Astrocyte (in vitro differentiated cells and primary cell): ENCODE measurements at places on chromosomes 13 and 19.

- no peaks in the 10 kb centered on the region for H3K4me1 ChIP-seq
- DNase-seq = no peak
- no peaks in the 10 kb centered on the region for H3K27me3 ChIP-seq
- no peaks in the 10 kb centered on the region for H3K36me3 ChIP-seq
These were observed 12.3 kb downstream of the LRP3 start for GRCh38 chr19:33206261-33207039.

- peak overlapping the region; percentile 67 for H3K4me3 ChIP-seq
- peaks cover 34% of the 10 kb centered on the region for H3K4me1 ChIP-seq
- no peaks in the 10 kb centered on the region for H3K27me3 ChIP-seq
- H3K27ac ChIP-seq = peak overlapping the region; percentile 85
- DNase-seq = no peak
- peaks cover 3% of the 10 kb centered on the region for H3K36me3 ChIP-seq
These were observed 1.1 kb downstream of the CNN1 start for GRCh38 chr19:11539495-11540365.

GRCh38 chr19:46984077-46985010 is 35.3 kb upstream of the NPAS1 start:
- no peak overlapping the region for H3K4me3 ChIP-seq
- no peaks in the 10 kb centered on the region for H3K27me3 ChIP-seq
- H3K4me1 ChIP-seq = peaks cover 10% of the 10 kb centered on the region
- DNase-seq = peak; percentile 72
- H3K36me3 ChIP-seq = no peaks in the 10 kb centered on the region
- H3K27ac ChIP-seq = no peak overlapping the region

- no peaks in the 10 kb centered on the region for H3K4me1 ChIP-seq
- no peak for DNase-seq
- H3K4me3 ChIP-seq = no peak overlapping the region
- H3K27me3 ChIP-seq = no peaks in the 10 kb centered on the region
These were observed 110.7 kb downstream of the SOX1 start for GRCh38 chr13:112177450-112178288.

GRCh38 chr13:97214921-97215320 is 7.2 kb upstream of the MBNL2 start:
- H3K27ac ChIP-seq = no peak overlapping the region
- H3K4me1 ChIP-seq = peaks cover 4% of the 10 kb centered on the region
- no peak for DNase-seq
- no peaks in the 10 kb centered on the region for H3K27me3 ChIP-seq
